ENCODE measurements at places on chromosomes 2 and 18.

DNA sequence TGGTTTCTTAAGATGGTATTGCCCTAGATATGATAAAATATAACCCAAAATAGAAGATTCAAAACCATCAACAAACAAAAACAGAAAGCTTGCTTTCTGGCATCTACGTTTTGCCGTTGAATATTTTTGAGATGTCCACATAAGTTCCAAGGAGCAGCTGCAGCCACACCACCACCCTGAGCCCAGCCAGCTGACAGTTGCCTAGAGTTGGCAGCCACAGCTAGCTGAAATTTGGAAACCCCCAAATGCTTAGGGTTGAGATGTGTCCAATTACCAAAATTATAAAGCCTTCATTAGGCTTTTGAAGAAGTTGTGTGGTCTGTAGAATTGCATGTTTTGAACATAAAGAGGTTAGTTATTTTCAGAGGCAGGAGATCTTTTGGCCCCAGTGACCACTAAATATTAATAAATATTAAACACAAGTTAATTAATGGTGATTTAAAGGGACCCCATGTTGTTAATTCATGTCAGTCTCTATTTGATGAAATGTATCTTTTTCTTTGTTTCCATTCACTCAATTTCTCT is 118.1 kb upstream of the DTNA start:
- no peak for DNase-seq

GRCh38 chr2:206212673-206213513 is 53.2 kb downstream of the EEF1B2 start:
- DNase-seq: no peak

- no peak for DNase-seq
These were observed 20.1 kb upstream of the NAB1 start for GRCh38 chr2:190628591-190629319.

GRCh38 chr2:174761837-174762236 is 2.4 kb downstream of the CHRNA1 start:
- no peak for DNase-seq

DNA sequence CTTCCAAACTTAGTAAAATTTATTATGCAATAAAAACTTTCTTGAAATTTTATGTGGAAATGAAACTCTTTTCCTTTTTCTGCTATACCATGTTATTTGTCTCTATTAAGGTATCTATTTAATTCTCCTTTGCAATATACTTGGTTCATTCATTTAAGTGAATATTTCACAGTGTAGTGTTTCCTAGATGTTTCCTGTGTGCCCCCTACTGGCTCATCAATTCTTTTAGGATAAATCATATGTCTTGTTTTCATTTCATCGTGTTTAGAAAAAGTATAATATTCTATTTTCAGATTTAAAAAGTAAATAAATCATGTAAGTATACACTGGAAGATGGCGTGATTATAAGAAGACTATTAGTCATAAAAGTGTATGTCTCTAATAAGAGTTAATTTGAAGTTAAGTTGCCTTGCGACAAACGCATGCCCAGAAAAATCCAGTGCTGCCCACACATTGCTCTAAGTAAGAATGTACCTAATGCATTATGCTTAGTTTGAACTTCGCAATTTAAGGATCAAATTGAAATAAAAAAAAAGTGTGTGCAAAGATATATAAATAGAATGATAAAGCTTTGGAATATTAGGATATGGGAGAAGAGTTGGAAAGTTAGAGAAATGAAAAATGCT is 525.4 kb downstream of the KCNJ3 start:
- no peak for DNase-seq

- no peak for DNase-seq
These were observed 20.5 kb upstream of the KIF3C start for GRCh38 chr2:26002632-26003310.

- no peak for DNase-seq
These were observed 1147.5 kb upstream of the ACVR2A start for GRCh38 chr2:146697307-146697706.

- DNase-seq: peak; percentile 26
These were observed 22.6 kb upstream of the BCL2 start for GRCh38 chr18:63342206-63342605.

GRCh38 chr2:84697895-84698294 is 181.6 kb downstream of the DNAH6 start:
- DNase-seq: no peak

- no peak for DNase-seq
These were observed 963 bp upstream of the MRPL44 start for GRCh38 chr2:223956300-223956699.

- no peak for DNase-seq
These were observed 339.2 kb upstream of the SALL3 start for GRCh38 chr18:78640246-78640995.

GRCh38 chr2:47457268-47457667 is 54.3 kb downstream of the MSH2 start:
- DNase-seq: no peak

DNA sequence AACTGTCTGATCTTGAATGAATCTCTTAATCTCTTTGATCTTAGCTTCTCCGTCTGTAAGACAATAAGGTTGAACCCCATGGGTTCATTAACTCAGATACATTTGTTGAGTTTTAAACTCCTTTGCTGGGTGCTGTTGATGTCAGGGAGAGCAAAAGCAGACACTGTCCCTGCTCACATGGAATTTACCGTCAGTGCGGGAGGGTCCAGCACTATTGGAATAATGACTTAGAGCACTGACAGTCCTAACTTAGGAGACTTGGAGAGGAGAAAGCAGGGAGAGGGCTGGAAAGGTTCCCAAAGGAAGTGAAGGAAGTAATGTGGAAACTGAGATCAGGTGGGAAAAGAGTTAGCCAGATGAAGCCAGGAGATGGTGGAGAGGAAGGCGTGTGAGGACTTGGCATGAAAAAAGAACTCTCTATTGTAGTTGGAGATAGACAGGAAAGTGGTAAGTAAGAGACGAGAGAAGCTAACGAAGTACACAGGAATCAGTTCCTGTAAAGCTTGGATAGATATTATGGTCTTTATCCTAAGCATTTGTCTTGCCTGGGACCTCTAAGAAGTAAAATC is 141.4 kb upstream of the SERTAD2 start:
- no peak for DNase-seq

DNA sequence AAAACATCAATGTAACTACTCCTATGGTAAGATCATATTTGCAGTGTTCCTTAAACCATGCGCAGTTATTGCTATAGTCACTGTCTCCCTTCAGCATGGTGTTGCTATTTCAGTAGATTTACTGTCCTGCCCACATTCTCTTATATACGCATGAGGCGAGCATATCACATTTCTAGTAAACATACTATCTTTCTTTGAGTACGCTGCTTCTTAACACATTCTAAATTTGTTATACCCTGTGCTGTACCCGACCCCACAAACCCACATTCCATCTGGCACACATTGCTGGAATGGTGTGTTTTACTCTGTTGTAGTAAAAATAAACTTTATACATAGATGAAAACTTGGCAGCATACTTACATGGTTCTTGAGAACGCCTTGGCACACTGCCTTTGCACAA is 163.3 kb downstream of the QPCT start:
- no peak for DNase-seq

DNA sequence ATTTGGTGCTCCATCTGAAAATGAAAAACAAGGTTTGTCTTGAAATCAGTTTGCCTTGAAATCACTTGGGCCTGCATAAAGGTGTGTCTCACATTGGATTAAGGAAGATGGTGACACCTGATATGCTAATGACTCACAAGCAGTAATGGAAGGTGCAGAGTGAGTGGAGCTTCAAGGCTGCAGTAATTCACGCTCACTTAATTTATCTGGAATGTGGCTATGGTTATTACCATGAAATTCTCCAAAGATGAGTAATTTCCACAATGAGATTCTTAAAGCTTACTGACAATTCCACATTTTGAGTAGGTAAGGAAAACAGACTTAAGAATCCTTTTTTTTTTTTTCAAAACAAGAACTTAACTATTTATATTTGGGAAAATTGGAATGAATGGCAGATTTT is 156.8 kb downstream of the PAX3 start:
- DNase-seq: no peak

- no peak for DNase-seq
These were observed 214.3 kb downstream of the FAM210A start for GRCh38 chr18:13511961-13512577.

DNA sequence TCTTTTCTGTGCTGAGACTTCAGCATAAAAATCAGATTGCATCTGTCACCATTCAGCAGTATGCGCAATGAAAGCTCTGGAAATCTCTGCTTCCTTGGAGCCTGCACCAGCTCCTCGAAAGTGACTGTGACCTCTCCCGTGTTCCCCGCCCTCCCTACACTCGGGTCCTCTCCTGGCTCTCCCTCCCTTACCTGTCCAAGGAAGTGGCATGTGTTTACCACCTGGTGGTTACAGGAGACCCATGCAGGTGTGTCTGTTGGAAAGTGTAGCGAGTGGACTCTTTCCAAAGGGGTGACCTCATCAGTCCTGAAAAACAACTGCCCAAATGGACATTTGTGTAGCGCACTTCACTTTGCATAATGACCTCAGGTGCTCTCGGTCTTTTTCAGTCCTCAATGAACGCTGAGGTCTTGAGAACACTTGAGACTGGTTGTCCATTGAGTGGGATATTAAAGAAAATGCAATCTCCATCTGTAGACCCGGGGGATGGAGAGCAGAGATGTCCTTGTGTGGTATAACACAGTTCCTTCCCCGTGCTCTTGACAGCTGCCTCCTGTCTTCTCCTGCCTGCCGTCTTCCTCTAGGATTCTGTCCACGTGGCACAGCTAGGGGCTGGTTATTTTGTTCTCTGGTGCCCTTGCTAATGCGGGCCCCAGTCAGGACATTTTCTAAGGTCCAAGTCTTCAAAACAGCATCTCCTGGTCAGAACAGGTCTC is 133.2 kb downstream of the ACKR3 start:
- DNase-seq: no peak

- DNase-seq: no peak
These were observed 105.0 kb upstream of the SMAD7 start for GRCh38 chr18:49055754-49056172.

Data from activated gamma-delta T cell treated with Interleukin-2 at 50 U/mL for 16 hours (primary cell).